Renal cortical epithelial cell (primary cell): ENCODE measurements at places on chromosomes 16 and 17.

- DNase-seq = no peak
Measured at GRCh38 chr16:56874800-56875199, 9.8 kb downstream of the SLC12A3 start.

DNA sequence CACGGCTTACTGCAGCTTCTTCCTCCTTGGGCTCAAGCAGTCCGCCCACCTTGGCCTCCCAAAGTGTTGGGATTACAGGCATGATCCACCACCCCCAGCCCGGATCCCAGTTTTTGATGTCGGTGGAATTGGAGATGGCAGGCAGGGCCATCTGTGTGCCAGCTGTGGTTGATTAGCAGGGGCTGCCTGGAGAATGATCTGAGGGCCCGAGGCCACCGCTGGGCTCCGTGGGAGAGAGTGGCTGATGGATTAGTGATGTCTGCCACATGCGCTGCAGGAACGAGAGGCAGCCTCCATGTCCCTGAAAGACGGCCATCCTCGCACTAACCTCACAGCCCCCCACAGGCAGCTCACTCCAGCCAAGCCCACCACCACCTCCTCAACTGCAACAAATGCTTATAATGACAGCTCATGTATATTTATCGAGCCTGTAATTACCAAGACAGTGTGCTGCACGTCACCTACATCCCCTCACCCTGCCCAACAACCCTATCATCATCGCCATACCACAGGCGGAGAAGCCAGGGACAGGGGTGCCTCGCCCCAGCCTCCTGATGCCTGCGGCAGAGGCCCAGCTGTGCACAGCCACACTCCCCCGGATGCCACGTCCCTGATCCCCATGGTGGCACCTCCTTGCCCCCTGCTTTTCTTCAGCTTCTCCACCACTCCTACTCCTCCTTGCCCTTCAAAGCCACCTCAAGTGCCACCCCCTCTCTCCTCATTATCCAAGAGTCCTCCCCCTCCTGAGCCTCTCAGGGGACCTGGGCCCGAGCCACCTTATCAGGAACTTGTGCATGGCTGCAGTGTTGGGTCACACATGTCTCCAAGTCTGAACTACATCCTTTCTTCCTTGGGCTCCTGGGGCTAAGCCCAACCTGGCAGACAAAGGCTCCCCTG is 33.2 kb downstream of the ACTG1 start:
- no peak for DNase-seq

DNA sequence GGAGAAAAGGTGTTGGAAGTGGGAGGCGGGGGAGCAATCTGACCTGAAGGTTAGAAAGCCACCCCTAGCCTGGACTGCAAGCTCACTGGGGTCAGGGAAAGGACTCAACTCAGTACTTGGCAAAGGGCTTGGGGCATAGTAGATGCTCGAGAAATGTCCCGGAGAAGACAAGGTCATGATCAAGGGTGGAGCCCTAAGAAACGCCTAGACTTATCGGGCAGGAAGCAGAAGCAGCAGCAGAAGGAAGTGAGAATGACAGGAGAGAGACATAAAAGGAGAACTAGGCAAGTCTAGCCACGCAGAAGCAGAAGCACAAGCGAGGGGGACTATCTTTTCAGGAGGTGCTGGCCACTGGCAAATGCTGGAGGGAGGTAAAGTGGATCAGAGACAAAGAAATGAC is 10.2 kb downstream of the COTL1 start:
- DNase-seq = no peak

DNA sequence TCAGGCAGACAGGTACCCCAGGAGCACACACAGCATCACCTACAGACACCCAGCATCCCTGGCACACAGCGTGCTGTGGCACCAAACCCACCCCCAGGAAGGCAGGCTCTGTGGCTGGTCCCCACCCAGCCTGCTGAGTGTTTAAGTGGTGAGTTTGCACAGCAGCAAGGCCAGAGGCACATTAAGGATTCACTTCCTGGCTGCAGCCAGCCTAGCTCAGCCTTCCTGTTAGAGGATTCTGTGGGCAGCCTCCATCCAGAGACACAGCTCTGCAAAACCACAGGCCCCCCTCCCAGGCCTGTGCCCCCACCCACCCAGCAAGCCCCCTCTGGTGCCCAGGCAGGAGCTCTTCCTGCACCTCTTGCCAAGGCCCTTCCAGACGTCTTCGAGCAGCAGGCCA is 36.1 kb upstream of the PHB1 start:
- DNase-seq = no peak

DNA sequence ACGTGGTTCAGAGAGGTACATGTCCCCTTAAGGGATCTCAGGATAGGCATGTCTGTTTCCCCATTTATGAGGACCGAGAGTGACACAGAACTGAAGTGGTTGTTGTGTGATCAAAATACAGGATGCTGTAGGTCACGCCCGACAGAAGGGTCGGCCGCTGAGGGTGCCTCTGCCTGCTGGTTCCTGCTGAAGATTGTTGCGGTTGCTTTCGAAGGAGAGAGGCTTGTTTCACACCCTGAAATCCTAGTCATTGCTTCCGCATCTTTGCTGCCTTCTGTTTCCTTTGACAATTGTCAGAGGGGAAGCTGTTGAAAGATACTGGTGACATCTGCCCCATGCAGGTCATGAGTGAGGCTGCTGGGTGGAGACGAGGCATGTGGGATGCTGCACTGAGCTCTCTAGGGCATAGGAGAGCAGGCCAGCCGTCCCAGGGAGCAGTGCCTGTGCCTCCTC is 3.8 kb upstream of the NAT9 start:
- no peak for DNase-seq
